Peyer's patch (tissue), 4 donors: ENCODE measurements at places on chromosomes 3 and 15. TPM values are rescaled to one million over a fixed set of nuclear protein-coding genes. Genes with fewer than 3 reads are reported as not detected.

DNA sequence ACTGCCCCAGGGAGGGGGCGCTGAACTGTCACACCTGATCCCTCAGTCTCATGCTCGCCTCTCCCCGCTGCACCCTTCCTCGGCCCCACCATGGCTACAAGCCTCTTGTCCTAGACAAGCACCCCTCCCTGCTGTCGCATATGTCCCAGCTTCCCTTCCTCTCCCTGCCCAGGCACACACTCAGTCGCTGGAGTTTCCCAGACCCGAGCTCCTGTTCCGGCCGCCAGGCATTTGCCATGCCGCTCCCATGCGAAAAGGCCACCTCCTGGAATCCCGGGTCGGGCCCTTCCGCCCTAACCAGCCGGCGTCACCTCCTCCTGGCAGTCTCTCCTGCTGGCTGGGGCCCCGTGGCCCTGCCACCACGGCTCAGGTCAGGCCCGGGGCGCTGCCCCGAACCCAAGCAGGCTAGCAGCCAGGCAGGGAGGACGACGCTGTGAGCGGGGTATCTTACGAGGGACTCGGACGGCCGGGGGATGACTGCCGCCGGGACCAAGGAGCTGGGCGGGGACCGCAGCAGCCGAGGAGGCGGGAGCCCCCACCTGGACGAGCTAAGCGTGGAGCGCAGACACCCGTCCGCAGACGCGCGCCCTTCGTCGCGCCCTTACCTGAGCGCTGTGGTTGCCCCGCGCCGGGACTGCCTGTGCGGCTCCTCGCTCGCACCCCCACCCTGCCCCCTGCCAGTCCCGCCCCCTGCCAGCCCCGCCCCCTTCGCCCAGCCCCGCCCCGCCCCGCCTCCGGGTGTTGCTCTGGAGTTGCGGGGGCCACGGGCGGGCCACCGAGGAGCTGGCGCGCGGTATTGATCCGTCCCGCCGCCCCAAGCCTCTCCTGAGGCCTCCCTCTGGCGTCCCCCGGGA is at the start of gene ALS2CL:
Gene ALS2CL, minus strand, starts transcription at position 642 of the 854 bp plus-strand sequence. CDS start 4,239 bp downstream, outside the sequence.
- peak; percentile 74 for DNase-seq
- H3K36me3 ChIP-seq, result no peaks in the 10 kb centered on the region
- peaks cover 59% of the 10 kb centered on the region for H3K4me1 ChIP-seq
- H3K4me3 ChIP-seq, result peak within 1 kb of the TSS; percentile 62
- no peaks in the 10 kb centered on the region for H3K27me3 ChIP-seq
- H3K27ac ChIP-seq, result peak within 1 kb of the TSS; percentile 66

Gene SLCO2A1
- 22.5 TPM for total RNA-seq

DNA sequence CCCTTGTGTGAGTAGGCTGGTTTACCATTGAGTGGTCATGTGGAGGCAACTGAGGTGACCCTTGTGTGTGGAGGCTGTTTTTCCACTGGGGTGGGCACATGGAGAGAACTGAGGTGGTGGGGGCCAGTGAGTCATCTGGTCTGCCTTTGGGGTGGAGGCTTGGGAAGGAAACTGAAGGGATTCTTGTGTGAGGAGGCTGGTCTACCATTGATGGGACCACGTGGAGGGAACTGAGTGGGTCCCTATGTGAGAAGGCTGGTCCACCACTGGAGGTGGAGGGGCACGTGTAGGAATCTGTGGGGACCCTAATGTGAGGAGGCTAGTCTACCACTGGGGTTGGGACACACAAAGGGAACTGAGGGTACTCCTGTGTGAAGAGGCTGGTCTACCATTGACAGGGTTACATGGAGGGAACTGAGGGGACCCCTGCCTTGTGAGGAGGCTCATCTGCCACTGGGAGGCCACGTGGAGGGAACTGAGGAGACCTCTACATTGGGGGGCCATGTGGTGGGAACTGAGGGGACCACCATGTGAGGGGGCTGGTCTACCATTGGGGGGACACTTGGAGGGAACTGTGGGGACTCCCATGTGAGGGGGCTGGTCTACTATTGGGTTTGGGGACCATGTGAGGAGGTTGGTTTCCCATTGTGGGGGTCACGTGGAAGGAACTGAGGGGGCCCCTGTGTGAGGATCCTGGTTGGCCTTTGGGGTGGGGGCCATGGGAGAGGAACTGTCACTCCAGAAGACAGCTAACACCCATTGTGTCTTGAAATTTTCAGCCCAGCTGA is 164.5 kb downstream of the WNT7A start:
- H3K27ac ChIP-seq, result no peak overlapping the region
- no peak overlapping the region for H3K4me3 ChIP-seq
- no peaks in the 10 kb centered on the region for H3K36me3 ChIP-seq
- H3K27me3 ChIP-seq, result no peaks in the 10 kb centered on the region

GRCh38 chr3:119663885-119664284 is 3.5 kb upstream of the POPDC2 start:
- no peak overlapping the region for H3K27ac ChIP-seq
- H3K4me1 ChIP-seq, result no peaks in the 10 kb centered on the region
- H3K27me3 ChIP-seq, result no peaks in the 10 kb centered on the region
- no peak for DNase-seq

Gene LRIG1
- 28.5 TPM for total RNA-seq
